ENCODE measurements at places on chromosomes 5 and 9.

DNA sequence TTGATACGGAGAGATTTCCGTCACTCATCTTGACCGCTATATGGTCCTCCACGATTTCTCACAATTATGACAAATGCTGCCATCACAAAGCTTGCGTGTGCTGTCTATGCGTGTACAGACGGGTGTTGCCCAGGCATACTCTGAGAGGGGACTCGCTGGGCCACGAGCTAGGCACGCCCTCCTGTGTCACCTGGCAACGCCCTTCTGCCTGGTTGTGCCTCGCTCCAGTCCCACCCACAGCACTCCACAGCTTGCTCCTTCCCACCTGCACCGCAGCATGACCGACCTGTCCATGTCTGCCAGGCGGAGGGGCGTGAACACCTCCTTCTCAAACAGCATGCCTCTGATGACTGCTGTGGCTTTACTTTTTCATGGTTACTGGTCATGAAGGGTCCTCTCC lies 55.6 kb downstream of the CAMSAP1 start:
- no peak for DNase-seq

DNA sequence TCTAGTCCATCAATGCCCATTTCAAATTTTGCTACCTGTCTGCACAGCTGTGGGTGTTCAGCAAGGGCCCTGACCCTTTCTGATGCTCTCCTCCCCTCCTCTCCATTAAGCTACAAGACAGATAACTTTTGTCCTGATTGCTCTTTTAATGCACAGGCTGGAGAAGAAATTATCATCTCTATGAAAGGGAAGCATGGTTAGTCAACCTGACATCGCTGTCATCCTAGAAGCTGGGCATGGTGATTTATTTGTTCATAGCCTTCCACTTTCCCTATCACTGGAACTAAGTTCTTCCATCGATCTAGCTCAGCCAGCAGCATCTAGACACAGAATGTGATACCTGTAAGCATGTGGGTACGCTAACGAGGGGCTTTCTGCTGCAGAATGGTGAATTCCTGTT lies 50.1 kb downstream of the SLIT3 start:
- DNase-seq, result no peak

- no peak for DNase-seq
Observed at GRCh38 chr5:87686975-87687374, 274.2 kb upstream of the CCNH start.

- no peak for DNase-seq
Observed at GRCh38 chr9:112540800-112541199, 54.2 kb downstream of the KIAA1958 start.
